ENCODE measurements at places on chromosomes 11 and 22.

GRCh38 chr11:117517097-117517496 lies 189.4 kb downstream of the CEP164 start:
- no peak for DNase-seq

DNA sequence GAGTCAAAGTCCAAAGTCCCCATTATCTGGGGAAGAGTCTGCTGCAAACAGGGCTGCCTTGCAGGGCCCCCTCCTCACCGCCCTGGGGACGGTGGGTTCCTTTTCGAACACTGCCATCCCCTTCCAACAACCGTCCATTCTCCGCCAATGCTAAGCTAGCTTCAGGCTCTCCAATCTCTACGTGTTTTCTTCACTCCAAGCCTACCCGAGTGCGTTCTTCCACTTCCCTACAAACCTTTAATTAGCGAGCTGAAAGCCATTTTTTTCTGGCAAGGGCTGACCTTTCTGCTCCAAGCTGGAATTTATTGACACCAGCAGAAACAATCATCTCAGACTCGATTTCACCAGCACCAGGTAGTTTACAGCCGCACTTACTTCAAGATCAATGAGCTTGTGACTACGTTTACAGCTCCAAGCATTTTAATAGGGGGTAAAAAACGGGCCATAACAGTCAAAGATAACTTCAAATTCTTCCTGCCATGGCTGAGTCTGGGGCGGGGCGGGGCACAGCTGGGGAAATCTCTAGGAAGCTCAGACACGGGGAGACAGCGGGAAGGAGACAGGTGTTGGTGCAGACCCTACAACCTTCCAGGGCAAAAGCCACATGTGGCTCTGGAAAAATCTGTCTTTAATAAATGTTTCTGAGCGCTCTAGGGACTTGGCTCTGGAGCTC lies 82.2 kb downstream of the PHF21B start:
- DNase-seq = no peak

- DNase-seq = no peak
Measured at GRCh38 chr11:134669796-134670195, 257.8 kb upstream of the B3GAT1 start.

DNA sequence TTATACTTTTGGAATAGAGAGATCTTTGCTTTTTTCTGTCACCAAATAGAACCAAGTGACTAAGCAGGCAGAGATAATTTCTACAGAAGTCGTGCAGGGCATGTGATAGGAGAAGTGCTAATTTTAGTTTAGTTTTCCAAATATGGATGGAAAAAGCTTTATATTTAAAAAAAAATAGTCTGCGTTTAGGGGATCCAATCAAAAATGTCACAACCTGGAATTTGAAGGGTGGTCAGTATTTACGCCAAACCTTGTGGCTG lies 165.7 kb downstream of the LDLRAD3 start:
- DNase-seq = no peak

DNA sequence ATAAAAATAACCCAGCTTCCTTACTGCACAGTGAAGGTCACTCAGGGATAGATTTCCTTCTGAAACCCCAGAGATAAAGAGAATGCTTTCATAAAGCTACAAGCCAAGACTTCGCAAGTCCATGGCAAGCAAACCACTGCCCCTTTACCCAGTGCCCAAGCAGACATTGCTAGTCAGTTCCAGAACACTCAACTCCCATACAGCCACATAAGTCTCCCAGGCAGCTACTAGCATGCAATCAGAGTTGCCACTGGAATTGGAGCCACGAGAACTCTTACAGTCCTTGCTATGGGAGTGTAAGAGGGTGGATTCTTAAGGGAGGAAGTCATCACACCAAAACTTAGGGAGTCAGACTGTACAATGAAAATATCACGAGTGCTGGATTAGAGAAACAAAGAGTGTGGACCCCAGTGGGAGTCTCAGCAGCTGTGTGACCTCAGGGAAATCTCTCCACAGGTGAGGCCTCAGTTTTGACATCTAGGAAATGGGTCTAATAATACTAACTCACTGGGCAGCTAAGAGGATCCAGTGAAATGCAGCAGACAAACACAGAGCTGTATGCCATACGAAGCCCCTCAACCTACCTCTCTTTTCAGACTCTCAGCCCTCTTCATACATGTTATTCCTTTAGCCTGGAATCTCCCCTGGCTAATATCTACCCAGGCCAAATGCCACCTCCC lies 526.6 kb downstream of the MN1 start:
- no peak for DNase-seq

DNA sequence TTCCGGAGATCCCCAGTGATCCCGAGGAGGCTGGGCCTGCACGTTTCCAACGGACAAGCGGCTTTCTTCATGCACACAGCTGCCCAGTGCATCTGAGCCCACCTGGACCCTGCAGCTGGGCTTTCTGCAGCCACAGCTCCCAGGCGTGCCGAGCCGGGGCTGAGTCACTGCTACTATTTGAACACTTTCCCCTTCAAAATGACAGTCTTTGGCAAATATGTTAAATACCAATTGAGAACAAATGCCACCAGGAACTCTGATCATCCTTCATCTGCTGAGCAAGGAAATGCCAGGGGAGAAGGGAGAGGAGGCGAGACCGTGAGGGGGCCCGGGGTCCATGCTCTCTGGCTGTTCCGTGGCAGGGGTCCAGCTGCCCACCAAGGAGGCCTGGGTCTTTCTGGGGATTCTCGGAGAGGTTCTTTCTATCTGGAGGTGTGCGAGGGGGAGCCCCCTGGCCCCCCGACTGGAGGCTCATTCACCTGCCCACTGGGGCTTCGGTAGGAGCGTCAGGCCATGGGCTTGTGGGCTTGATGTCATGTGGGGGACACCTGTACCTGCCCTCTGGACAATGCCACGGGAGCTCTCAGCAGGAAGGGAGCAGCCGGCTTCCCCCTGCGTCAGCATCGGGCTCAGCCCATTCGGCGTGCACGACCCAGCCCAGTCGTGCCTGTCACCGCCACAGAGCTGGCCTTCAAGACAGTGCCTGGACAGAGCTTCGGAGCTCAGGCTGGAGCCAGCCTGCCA lies 159.6 kb downstream of the CTTN start:
- DNase-seq = no peak

- no peak for DNase-seq
Measured at GRCh38 chr11:12128301-12128751, 17.9 kb downstream of the MICAL2 start.

- DNase-seq = no peak
Measured at GRCh38 chr11:34748036-34748435, 127.1 kb downstream of the EHF start.

GRCh38 chr11:134537296-134537695 lies 125.3 kb upstream of the B3GAT1 start:
- DNase-seq = no peak

DNA sequence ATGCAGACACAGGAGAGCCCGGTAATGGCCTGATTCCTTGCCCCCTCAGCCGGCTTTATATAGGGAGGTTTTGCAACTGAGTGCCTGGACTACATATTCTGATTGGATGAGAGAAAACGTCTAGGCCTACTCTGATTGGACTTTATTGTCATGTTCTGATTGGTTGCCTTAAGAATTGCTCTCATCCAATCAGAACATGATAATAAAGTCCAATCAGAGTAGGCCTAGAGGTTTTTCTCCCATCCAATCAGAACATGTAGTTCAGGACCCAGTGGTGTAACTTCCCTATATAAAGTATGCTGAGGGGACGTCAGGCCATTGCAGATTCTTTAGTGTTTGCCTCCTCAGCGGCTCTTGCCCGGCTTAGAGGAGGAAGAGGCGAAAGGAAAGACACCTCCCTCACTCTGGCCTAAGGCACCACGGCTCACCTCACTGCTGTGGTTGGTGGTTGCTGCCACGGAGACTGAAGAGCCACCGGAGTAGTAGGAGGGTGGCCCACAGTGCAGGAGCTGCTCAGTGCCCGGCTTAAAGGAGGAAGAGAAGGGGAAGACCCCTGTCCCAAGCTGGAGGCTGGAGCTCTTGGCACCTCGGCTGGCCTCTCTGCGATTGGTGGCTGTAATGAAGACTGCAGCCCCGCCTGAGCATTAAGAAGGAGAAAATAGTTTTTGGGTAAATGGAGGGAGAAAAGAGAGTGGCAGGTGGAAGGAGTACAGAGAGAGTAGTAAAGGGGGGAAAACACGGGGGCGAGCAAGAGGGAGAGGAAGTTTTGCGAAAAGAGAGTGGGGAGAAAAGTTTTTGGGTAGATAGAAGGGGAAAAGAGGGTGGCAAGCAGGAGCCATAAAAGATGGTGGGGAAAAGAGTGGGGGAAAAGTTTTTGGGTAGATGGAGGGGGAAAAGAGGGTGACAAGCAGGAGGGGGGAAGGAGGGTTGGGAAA lies 116.7 kb upstream of the SERPIND1 start:
- no peak for DNase-seq

DNA sequence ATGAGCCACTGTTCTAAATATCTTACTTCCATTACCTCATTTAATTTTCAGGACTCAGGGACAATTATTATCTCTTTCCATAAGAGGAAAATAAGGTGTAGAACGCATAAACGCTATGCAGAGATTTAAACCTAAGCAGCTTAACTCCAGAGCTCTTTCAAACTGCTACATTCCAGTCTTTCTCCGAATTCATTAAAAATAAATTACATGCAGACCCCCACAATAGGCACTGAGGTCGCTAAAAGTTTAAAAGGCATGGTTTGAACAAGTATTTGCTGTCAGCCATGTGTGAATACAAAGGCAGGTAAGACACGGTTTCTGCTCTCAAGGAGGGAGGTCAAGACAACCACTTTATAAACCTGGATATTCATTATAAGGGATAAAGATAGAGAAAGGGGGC lies 983 bp downstream of the NARS2 start:
- DNase-seq = no peak

DNA sequence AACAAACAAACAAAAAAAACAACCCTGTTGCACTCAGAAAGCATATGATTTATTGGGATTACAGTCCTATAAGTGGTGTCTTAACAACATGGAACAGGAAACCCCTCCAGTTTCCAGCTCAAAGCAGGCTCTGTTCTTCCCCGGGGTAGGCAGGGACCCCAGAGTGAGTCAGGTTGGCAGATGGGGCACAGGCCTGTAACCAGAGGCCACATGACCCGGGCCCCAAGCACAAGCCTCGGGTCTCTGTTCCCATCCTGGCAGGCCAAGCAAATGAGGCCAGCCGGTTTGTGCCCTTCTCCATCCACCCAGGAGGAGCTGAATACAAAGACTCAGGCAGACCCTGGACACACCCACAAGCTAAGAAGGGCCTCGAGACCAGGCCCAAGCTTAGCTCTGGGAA lies 75.8 kb downstream of the NAT10 start:
- no peak for DNase-seq

- no peak for DNase-seq
Measured at GRCh38 chr22:35367331-35367886, 13.5 kb upstream of the HMOX1 start.

GRCh38 chr22:22513619-22514018 lies 5.1 kb upstream of the ZNF280B start:
- DNase-seq = no peak

DNA sequence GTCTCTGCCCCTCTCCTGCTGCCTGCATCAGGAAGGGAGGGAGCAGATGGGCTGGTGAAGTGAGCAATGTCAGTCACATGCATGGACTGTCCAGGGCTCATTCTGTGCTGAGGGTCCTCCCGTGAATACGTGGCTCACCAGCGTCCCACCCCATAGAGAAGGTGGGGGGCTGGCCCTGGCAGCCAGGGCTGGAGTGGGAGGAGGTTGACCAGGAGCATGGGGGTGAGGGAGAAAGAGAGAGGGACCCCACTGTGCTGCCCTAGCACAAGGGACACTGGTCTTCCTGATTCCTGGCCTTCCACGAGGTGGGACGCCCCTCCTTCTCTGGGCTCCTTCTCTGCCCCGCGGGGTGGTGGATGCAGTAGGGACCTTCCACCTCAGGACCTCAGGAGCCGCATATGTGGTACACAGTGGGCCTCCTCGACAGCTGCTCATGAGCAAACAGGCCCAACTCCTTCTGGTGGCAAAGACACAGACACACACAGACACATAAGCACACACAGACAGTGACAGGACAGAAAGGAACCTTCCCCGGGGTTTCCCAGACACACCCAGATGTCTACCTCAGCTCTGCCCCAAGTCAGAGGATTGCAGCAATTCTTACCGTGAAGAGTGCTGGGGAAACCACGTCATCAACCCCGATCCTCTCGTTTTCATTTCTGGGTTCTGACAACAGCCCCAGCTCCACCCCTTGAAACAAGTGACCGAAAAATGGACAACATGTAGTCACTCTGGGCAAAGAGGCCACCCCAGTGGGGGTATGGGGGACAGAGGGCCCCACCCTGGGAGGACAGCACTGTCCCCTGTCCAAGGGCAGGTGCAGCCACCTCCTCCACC lies 3.6 kb upstream of the APOBEC3A start:
- DNase-seq = no peak

GRCh38 chr11:7436657-7437056 lies 48.6 kb upstream of the OLFML1 start:
- no peak for DNase-seq

DNA sequence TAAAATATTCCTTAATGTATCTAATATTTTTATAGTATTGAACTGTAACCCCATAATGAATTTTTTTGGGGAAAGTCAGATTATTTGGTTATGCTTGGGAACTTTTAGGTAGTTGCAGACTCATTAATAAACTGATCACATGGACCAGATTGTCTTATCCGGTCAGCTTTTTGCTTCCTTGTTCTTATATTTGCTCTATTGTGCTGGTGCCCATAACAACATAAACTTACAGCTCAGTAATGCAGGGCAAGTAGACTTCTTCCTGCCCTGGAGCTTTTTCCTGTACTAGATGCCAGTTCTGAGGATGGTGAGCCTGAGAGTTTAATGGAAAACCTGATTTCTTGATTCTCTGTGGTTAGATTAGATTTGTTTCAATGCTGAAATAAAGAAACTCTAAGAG lies 53.2 kb downstream of the MTMR3 start:
- no peak for DNase-seq

DNA sequence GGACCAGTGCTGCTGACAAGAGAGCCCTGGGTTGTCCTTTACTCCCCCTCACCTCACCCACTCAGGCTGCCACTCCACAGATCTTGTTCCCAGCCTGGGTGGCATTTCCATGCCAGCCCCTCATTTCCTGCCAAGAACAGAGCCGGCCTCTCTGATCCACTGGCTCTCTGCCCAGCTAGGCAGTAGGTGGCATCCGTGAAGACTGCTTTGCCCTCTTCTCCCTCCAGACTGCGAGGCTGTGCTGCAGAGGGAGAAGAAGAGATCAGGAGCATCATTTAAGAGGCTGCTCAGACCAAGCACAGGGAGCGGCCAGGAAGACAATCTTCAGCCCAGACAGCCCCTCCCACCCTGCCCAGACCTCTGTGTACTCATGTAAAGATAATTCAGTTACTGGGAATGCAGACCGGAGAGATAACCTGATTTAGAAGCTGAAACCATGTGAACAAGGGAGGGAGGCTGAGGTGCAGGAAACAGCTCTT lies 126.9 kb upstream of the NCAM1 start:
- peak; percentile 60 for DNase-seq

- DNase-seq = no peak
Measured at GRCh38 chr11:97683733-97684132, 1293.9 kb downstream of the JRKL start.

DNA sequence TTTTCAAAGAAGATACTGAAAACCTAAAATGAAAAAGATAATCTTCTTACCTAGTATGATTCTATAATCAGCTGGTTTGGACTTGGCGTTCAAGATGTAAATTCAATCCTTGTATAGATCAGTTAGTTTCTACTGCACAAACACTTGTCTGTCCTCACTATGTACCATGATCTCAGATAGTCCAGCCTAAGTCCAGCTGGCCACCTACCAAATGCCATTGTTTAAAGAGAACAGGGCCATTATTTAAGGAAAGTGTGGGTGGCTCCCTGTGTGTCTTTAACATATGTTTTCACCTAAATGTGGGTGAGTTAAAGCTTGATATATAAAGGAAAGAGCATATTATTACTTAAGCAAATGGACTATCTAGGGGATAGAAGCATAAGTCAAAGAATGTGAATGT lies 38.6 kb downstream of the BLID start:
- no peak for DNase-seq
